T-helper 2 cell (primary cell): ENCODE measurements at places on chromosomes 4 and X.

- no peak for DNase-seq
Observed at GRCh38 chr4:30553706-30554105, 166.5 kb upstream of the PCDH7 start.

GRCh38 chr4:14046642-14047041 is 419.1 kb upstream of the BOD1L1 start:
- no peak for DNase-seq

DNA sequence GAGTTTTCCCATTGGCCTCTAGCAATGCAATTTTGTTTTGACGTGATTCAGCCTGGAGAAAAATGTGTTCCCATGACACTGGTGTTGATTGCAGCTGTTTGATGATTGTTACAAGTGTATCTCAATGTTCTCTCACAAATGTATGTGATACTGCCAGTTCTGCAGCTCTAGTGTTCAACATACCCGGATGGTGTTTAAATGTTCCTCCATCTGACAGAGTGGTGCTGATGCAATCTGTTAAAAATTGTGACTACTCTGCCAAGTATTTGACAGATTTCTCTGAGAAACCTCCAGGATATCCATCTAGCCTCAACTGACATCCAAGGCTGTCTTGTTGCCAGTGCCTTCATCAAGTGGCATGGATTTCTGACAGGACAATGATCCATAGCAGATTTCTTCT is 657.2 kb upstream of the DIAPH2 start:
- DNase-seq: no peak

GRCh38 chr4:118682928-118683327 is 2.3 kb upstream of the METTL14 start:
- DNase-seq: no peak

- DNase-seq: peak; percentile 22
Observed at GRCh38 chrX:14030174-14030530, 460 bp upstream of the GEMIN8 start.

DNA sequence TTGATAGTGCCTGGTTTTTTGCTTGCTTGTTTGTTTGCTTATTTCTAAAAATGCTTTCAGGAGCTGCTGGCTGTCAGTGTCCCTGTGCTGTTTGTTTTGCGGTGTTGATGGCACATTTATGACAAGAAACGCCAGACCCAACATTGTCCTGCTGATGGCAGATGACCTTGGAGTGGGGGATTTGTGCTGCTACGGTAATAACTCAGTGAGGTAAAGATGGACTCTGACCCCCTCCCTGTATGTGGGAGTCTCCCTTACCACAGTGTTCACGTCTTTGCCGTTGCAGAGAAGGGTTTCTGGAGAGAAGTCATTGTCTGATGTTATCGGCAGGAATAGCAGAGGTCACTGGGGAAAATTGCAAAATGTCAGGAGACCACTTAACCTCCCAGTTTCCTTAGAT is at the start of gene ARSH:
ARSH (plus strand) TSS at position 52 of the 400 bp plus-strand sequence; CDS start at position 119, 67 bp downstream.
- DNase-seq: no peak

DNA sequence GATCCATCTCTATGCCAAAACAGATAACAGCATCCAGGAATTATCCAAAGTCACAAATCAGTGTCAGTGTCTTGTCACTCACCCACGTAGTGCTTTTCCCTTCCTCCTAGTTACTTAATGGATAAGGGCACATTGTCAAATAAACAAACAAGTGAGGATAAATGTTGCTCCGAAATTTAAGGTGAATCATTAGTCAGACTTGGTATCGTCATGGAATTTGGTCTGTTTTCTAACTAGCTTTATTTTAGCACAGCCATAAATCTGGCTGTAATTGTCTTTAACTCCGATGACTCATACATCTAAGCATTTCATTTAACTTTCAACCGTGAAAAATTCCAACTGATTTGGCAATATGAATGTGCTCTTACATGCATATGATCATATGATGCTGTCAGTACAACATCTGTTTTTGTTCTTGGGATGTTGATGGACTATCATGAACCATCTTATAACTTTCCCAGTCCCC is 83.3 kb downstream of the SNCA start:
- no peak for DNase-seq

DNA sequence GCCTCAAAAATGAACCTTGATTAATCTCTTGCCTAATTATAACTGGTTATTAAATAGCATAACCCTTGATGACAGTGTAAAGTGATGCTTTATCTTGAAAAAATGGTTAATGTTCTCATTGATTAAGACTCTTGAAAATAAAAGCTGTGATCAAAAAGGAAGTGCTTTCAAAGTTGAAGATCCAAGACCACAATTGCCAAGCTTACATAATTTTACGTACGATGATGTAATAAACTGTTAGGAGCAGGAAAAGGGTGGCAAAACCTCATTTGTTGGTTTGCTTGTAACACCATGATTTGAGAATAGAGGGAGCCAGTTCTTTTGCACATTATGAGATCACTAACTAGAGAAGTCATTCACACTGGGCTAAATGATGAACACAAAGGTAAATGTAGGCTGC is 322.2 kb downstream of the ADGRL3 start:
- DNase-seq: no peak

- no peak for DNase-seq
Observed at GRCh38 chr4:76758290-76758882, 139.6 kb downstream of the SOWAHB start.
